ENCODE measurements at places on chromosomes 2 and 18. TPM values are rescaled to one million over a fixed set of nuclear protein-coding genes. Genes with fewer than 3 reads are reported as not detected.

The TSPYL6 gene
- not detected for total RNA-seq

The UGT1A5 gene
- total RNA-seq, result not detected

The SLC19A3 gene
- total RNA-seq, result 0.28 TPM

The SMYD5 gene
- total RNA-seq, result 37.6 TPM

DNA sequence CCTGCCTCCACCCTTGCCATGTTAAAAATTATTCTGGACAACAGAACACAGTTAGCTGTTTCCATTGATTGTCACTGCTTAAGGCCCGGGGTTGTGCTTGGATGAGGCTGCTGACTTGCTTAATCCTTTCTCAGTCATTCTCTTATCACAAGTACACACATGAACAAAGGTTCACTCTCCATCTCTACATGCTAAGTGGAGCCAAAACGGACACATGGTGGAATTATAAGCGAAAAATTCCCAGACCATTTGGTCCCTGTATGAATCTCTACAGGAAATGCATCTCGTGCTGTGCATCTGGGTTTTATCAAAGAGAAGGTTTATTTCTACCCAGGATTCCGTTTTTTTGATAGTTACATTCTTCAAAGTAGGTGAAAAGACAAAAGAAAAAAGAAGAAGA is 177.5 kb upstream of the ETAA1 start:
- H3K27ac ChIP-seq, result no peak overlapping the region
- no peaks in the 10 kb centered on the region for H3K27me3 ChIP-seq
- H3K4me1 ChIP-seq, result no peaks in the 10 kb centered on the region
- H3K36me3 ChIP-seq, result no peaks in the 10 kb centered on the region
- no peak overlapping the region for H3K4me3 ChIP-seq
- no peak for DNase-seq

DNA sequence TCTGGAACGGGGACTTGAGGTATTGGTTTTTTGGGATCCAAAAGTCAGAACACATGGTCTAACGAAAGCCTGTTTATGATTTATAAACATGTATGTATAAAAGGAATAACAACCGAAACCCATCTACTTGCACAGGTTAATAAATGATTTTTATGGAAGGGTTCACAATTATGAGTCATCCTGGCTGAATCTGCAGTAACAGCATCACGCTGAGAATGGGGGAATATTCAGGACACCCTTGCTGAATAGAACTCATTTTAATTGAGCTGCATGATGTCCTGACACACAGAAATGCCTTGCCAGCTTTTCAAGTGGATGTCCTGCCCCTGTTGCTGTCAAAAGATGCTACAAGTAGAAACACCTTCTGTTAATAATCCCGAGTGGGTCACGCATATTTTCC is 54.7 kb upstream of the TGFA start:
- no peaks in the 10 kb centered on the region for H3K4me1 ChIP-seq
- no peak overlapping the region for H3K4me3 ChIP-seq
- no peaks in the 10 kb centered on the region for H3K36me3 ChIP-seq
- no peak for DNase-seq
- no peak overlapping the region for H3K27ac ChIP-seq
- peaks cover 16% of the 10 kb centered on the region for H3K27me3 ChIP-seq

- no peaks in the 10 kb centered on the region for H3K4me1 ChIP-seq
- DNase-seq, result no peak
- H3K4me3 ChIP-seq, result no peak overlapping the region
- H3K27ac ChIP-seq, result no peak overlapping the region
- no peaks in the 10 kb centered on the region for H3K27me3 ChIP-seq
- no peaks in the 10 kb centered on the region for H3K36me3 ChIP-seq
These were observed 111.4 kb downstream of the NFATC1 start for GRCh38 chr18:79507076-79507545.

DNA sequence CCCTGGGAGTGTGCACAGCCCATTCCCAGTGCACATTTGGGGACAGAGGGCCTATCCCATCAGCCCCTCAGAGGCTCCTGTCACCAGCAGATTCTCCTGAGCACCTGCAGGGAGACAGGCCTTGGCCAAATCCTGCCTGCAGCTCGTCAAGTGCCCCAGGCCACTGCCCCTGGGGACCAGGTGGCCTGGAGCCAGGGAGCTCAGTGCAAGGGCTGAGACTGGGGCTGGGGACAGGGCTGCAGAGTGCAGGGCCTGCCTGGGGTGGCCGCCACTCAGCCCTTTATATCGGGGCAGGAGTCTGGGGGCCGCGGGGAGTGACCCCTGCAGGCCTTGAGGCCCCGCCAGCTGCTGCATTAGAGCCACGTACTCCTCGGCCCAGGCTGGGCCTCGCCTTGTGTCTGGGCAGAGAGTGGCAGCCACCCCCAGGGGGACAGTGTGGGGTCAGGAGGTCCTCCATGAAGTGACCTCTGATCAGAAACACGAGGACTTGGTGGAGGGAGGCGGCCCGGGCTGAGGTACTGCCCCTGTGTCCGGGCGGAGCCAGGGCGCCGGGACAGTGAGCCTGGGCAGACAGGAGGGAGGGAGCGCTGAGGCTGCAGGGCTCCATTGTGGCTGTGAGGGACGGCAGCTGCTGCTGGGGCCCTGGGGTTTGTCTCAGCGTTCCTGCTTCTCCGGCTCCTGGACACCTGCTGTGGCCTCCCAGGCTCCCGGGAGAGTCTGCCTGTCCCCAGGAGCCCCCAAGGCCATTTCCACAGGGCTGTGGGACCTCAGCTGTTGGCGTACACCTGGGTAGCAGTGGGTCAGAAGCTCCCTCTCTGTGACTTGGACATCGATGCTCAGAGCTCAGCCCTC is 24.2 kb downstream of the GPC1 start:
- no peak overlapping the region for H3K4me3 ChIP-seq
- H3K4me1 ChIP-seq, result peaks cover 41% of the 10 kb centered on the region
